GM23248 (cell line): ENCODE measurements at places on chromosomes 1 and 21. TPM values are rescaled to one million over a fixed set of nuclear protein-coding genes. Genes with fewer than 3 reads are reported as not detected.

DNA sequence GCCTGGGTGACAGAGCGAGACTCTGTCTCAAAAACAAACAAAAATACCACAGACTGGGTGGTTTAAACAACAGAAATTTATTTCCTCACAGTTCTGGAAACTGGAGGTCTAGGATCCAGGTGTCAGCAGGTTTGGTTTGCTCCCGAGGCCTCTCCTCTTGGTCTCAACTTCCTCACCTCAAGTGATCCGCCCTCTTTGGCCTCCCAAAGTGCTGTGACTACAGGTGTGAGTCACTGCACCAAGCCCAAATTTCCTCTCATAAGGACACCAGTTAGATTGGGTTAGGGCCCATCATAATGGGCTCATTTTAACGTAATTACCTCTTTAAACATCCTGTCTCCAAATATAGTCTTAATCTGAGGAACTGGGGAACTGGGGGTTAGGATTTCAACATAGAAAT is 35.5 kb downstream of the MFSD2A start:
- no peaks in the 10 kb centered on the region for H3K36me3 ChIP-seq
- no peak overlapping the region for H3K27ac ChIP-seq
- H3K4me3 ChIP-seq: no peak overlapping the region
- no peaks in the 10 kb centered on the region for H3K27me3 ChIP-seq
- peaks cover 8% of the 10 kb centered on the region; the same call in 1 of the 2 replicates for H3K4me1 ChIP-seq

- H3K36me3 ChIP-seq: no peaks in the 10 kb centered on the region
- peaks cover 81% of the 10 kb centered on the region for H3K27me3 ChIP-seq
- no peak for DNase-seq
- H3K27ac ChIP-seq: no peak within 1 kb of the TSS
- H3K4me3 ChIP-seq: peak within 1 kb of the TSS; percentile 40; the same call in 1 of the 2 replicates
- H3K4me1 ChIP-seq: no peaks in the 10 kb centered on the region
These were observed at the start of gene WNT3A for GRCh38 chr1:228006786-228007048. Gene WNT3A, plus strand, starts transcription at chr1:228006998. Its CDS starts 131 bp downstream, at chr1:228007129.

DNA sequence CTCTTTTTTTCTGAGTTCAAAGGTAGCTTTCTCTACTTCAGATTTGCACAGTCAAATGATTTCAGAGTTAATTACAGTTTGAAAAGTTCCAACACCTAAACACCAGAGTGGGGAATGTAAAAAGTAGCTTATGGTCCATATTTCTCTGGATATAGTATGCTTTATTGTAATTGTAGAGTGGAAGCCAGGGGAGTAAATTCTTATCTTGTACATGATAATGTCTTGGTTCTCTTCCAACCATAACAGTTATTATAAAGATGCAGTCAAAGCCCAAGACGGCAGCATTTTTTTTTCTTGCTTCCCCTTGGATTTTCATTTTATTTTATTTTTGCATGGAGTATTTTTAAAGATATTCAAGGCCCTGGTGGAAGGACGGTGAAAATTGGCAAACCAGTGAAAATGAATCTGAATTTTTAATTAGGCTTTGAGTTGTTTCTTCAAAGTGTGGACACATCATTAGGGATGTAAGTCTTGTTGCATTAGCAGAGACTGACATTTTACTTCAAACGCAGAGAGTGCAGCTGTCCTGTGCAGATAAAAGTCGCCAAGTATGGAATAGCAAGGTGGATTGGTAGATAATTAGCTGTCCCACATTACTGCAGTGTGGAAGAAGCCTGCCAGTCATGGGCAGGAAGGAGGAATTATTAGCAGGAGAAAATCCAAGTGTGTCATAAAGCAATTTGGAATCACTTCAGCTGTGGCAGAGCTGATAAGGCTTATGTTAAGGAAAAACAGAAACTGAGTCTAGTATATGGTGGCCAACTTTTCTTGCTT is 11.3 kb downstream of the CACHD1 start:
- no peaks in the 10 kb centered on the region for H3K36me3 ChIP-seq
- no peak overlapping the region for H3K27ac ChIP-seq
- no peaks in the 10 kb centered on the region for H3K27me3 ChIP-seq
- H3K4me1 ChIP-seq: peaks cover 11% of the 10 kb centered on the region
- H3K4me3 ChIP-seq: no peak overlapping the region
- DNase-seq: no peak

GRCh38 chr1:15799004-15799867 is 8.2 kb downstream of the UQCRHL start:
- no peaks in the 10 kb centered on the region for H3K36me3 ChIP-seq
- peak; percentile 98 for DNase-seq
- no peaks in the 10 kb centered on the region for H3K27me3 ChIP-seq
- peaks cover 84% of the 10 kb centered on the region for H3K4me1 ChIP-seq
- peak overlapping the region; percentile 91 for H3K27ac ChIP-seq

GRCh38 chr1:21867451-21867996 is 55.5 kb downstream of the LDLRAD2 start:
- peaks cover 50% of the 10 kb centered on the region for H3K36me3 ChIP-seq
- H3K4me1 ChIP-seq: peaks cover 11% of the 10 kb centered on the region
- H3K4me3 ChIP-seq: no peak overlapping the region

- H3K4me3 ChIP-seq: no peak overlapping the region
- no peaks in the 10 kb centered on the region for H3K4me1 ChIP-seq
- H3K27ac ChIP-seq: no peak overlapping the region
- peak; percentile 8 for DNase-seq
These were observed 408.0 kb downstream of the MATN1 start for GRCh38 chr1:30315185-30315960.

DNA sequence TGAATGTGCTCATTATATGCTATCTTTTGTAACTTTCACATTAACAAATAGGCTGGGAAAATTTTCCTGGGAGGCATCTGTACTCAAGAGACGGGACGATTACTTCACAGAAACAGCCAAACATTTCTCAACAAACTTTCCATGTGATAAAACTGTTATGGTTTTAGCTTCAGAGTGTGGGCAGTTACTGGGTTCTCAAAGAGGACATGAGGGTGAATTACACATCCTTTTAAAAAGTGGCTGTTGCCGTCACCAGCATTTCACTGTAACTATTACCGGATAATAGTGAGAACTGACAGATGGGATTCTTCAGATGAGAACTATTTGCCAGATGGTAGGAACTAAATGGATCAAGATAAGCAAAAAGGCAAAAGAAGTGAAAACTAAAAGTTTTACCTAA is 109.1 kb downstream of the APP start:
- H3K36me3 ChIP-seq: no peaks in the 10 kb centered on the region
- no peak overlapping the region for H3K4me3 ChIP-seq
- H3K27ac ChIP-seq: no peak overlapping the region
- peak; percentile 35 for DNase-seq

DNA sequence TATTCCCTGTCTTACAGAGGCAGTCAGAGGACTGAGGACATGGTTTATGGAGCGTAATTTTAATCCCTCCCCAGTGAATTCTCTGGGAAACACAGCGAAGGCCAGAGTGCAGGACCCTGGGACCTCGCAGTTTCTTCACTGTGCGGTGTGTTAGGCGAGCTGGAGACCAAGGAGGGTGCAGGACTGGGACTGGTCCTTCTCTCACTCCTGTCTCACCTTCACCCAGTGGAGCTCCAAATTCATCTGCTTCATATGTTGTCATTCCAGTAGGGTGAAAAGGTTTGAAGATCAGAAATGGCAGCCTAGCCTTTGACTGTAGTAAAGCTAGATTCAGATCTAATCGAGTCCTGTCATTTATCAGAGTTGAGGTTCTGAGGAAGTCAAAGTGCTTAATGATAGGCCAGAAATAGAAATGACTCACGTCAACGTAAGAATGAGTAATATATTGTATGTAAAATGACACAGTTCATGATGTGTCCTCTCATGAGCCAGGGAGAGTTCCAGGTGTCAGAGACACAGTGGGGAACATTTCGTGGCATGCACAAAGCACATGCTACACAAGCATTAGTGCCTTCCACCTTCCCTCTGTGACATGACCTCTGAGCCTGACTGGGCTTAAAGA is 647.5 kb downstream of the SMYD3 start:
- peak; percentile 77 for DNase-seq
- no peak overlapping the region for H3K4me3 ChIP-seq
- no peaks in the 10 kb centered on the region for H3K27me3 ChIP-seq
- H3K36me3 ChIP-seq: no peaks in the 10 kb centered on the region
- H3K4me1 ChIP-seq: peaks cover 51% of the 10 kb centered on the region

GRCh38 chr1:19384772-19385187 is 72.7 kb downstream of the SLC66A1 start:
- H3K4me1 ChIP-seq: peaks cover 27% of the 10 kb centered on the region
- no peaks in the 10 kb centered on the region for H3K27me3 ChIP-seq
- DNase-seq: no peak
- H3K27ac ChIP-seq: peak overlapping the region; percentile 23
- no peak overlapping the region for H3K4me3 ChIP-seq
- peaks cover 13% of the 10 kb centered on the region; the same call in 1 of the 2 replicates for H3K36me3 ChIP-seq

DNA sequence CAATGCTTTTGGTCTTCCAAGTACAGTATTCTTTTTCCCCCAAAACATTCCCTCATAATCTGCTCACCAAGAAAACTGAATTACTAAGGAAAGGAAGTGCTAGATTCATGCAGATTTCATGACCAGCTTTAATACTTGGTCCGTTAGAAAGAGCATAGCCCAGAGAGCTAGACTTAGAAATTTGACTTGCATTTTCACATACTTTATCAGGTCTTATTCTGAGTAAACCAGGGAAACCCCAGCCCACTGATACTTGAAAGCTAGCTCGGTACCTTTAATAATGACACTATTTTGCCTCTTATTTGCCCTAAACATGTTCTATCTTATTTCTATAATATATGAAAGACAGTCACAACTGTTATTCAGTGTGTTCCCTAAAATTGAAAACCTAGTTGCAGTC is 204.5 kb downstream of the TTLL7 start:
- no peak overlapping the region for H3K4me3 ChIP-seq
- no peak overlapping the region for H3K27ac ChIP-seq
- peaks cover 8% of the 10 kb centered on the region for H3K4me1 ChIP-seq

- H3K4me3 ChIP-seq: no peak overlapping the region
- H3K36me3 ChIP-seq: no peaks in the 10 kb centered on the region
- 0 out of 2 replicates have a peak, but pooled peaks cover 3% of the 10 kb centered on the region for H3K4me1 ChIP-seq
- H3K27me3 ChIP-seq: peaks cover 13% of the 10 kb centered on the region; the same call in 1 of the 2 replicates
These were observed 263.4 kb downstream of the GRIK1 start for GRCh38 chr21:29676395-29676794.

DNA sequence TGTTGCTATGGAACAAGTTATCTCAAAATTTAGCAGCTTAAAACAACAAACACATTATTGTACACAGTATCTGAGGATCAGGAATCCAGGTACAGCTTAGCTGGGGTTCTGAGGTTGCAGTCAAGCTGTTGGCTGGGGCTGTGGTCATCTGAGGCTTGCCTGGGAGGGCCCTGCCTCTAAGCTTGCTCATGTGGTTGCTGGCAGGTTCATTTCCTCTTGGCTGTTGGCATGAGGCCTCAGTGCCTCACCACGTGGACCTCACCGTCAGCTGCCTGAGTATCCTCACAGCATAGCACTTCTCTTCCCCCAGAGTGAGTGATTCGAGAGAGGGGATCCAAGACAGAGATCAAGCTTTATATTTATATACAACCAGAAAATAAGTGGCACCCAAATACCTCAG is 18.6 kb downstream of the NTPCR start:
- H3K27ac ChIP-seq: no peak overlapping the region
- H3K36me3 ChIP-seq: peaks cover 30% of the 10 kb centered on the region
- H3K27me3 ChIP-seq: no peaks in the 10 kb centered on the region
- no peaks in the 10 kb centered on the region for H3K4me1 ChIP-seq

GRCh38 chr1:156993426-156994147 is 52.0 kb downstream of the ARHGEF11 start:
- no peaks in the 10 kb centered on the region for H3K27me3 ChIP-seq
- DNase-seq: peak; percentile 38
- H3K4me3 ChIP-seq: no peak overlapping the region
- no peaks in the 10 kb centered on the region for H3K36me3 ChIP-seq
- H3K27ac ChIP-seq: no peak overlapping the region

The BARHL2 gene
- not detected in 2 replicates for total RNA-seq

The FCGR2B gene
- total RNA-seq: not detected in 2 replicates

The PLCH2 gene
- 0.13 TPM in 1 of 2 replicates, not detected in the other for total RNA-seq

The HMCN1 gene
- total RNA-seq: 5.2 and 18.7 TPM in 2 replicates

The OR1C1 gene
- total RNA-seq: not detected in 2 replicates

The SLC37A1 gene
- total RNA-seq: not detected in 2 replicates
